Right lobe of liver (tissue), 6 donors: ENCODE measurements at places on chromosomes 1 and 21. TPM values are rescaled to one million over a fixed set of nuclear protein-coding genes. Genes with fewer than 3 reads are reported as not detected.

Gene TRAF3IP3
- 1.3 TPM for total RNA-seq

DNA sequence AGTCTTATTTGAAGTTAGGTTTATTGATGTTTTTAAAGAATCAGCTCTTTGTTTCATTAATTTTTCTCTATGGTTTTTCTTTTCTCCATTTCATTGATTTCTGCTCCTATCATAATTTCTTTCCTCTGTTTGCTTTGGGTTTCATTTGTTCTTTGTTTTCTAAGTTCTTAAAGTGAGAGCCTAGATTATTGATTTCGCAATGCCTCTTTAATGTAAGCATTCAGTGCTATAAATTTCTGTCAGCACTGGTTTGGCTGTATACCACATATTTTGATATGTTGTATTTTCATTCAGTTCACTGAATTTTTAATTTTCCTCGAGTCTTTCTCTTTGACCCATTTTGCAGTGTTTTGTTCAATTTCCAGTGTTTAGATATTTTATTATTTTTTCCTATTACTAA lies 68.7 kb downstream of the DNAH14 start:
- H3K27me3 ChIP-seq = no peaks in the 10 kb centered on the region
- H3K4me3 ChIP-seq = no peak overlapping the region
- H3K27ac ChIP-seq = no peak overlapping the region
- no peaks in the 10 kb centered on the region for H3K36me3 ChIP-seq

Gene INSRR
- not detected for total RNA-seq

DNA sequence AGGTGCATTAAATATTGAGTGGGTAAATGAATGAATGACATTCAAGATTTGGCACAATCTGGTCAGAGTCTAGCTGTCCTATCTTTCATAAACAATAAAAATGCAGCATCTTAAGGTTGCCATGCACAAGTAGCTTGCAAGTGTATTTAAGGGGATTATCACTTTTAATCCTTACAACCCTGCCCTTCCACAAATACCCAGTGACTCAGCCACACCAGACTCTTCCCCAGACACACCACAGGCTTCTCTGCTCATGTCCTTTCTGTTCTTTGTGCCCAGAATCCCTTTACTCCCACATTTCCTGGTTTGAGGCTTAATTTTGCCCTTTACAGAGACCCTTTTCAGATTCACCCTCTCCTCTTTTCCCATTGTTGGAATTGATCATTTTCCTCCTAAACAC lies 59.8 kb downstream of the KIRREL1 start:
- no peaks in the 10 kb centered on the region for H3K4me1 ChIP-seq
- no peak for DNase-seq
- no peaks in the 10 kb centered on the region for H3K36me3 ChIP-seq
- no peaks in the 10 kb centered on the region for H3K27me3 ChIP-seq
- H3K27ac ChIP-seq = no peak overlapping the region

DNA sequence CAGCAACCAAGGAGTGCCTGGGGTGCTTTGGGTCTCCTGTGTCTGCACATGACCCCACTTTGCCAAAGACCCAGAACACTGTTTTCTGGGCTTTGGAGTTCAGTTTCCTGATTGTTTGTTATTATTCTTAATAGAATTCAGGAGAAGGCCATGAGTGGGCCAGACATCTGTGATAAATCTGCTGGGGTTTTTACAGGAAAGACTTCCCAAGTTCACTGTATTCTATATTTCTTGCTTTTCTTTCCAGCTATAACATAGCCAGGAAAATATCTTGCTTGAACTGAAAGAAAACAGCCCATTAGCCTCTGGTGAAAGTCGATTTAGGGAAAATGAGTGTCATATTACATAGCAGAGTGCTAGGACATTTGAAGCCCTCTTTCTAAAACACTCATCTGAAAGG lies 345.1 kb upstream of the USP24 start:
- no peak for DNase-seq
- H3K4me3 ChIP-seq = no peak overlapping the region
- H3K27me3 ChIP-seq = no peaks in the 10 kb centered on the region
- no peaks in the 10 kb centered on the region for H3K36me3 ChIP-seq
- H3K4me1 ChIP-seq = no peaks in the 10 kb centered on the region
- no peak overlapping the region for H3K27ac ChIP-seq

- H3K4me3 ChIP-seq = peak overlapping the region; percentile 61
- no peaks in the 10 kb centered on the region for H3K27me3 ChIP-seq
- DNase-seq = peak; percentile 62
- H3K27ac ChIP-seq = peak overlapping the region; percentile 89
Observed at GRCh38 chr1:58815686-58816071, 31.8 kb upstream of the JUN start.

Gene RXRG
- not detected for total RNA-seq

DNA sequence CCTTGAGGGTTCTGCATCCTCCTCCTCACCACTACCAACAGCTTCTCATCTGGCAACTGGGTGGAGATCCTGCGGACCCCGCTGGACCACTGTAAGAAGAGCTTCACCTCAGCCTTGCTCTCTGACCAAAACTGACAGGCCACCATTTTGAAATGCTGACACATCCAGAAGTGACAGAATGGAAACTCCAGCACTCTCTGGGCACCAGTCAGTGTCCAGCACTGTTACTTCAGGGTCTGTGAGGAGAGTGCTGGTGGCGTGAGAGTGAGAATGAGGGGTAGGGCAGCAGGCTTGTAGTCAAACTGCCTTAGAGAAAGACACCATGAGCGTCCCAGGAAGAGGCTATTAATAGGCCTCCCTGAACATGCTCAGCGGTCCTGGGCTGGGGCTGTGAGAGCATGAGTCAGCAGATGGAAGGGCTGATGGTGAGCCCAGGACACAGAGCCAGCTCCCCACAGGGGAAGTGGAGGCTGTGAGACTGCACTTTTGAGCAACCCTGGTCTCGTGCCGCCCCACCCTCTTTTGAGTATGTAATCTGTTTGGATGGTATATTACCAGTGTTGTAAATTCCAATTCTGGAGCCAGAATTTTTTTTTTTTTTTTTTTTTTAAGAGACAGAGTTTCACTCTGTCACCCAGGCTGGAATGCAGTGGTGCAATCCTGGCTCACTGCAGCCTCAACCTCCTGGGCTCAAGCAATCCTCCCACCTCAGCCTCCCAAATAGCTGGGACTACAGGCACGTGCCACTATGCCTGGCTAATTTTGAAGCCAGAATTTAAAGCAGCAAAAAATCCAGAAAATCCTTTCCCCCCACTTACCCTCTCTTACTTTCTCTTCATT lies 34.4 kb upstream of the SLC30A1 start:
- H3K27ac ChIP-seq = no peak overlapping the region
- H3K36me3 ChIP-seq = no peaks in the 10 kb centered on the region
- H3K27me3 ChIP-seq = no peaks in the 10 kb centered on the region
- H3K4me3 ChIP-seq = no peak overlapping the region
- DNase-seq = peak; percentile 65
- H3K4me1 ChIP-seq = peaks cover 32% of the 10 kb centered on the region

Gene CD48
- total RNA-seq = 4.1 TPM

Gene USP24
- total RNA-seq = 23.8 TPM

Gene AQP10
- total RNA-seq = not detected

DNA sequence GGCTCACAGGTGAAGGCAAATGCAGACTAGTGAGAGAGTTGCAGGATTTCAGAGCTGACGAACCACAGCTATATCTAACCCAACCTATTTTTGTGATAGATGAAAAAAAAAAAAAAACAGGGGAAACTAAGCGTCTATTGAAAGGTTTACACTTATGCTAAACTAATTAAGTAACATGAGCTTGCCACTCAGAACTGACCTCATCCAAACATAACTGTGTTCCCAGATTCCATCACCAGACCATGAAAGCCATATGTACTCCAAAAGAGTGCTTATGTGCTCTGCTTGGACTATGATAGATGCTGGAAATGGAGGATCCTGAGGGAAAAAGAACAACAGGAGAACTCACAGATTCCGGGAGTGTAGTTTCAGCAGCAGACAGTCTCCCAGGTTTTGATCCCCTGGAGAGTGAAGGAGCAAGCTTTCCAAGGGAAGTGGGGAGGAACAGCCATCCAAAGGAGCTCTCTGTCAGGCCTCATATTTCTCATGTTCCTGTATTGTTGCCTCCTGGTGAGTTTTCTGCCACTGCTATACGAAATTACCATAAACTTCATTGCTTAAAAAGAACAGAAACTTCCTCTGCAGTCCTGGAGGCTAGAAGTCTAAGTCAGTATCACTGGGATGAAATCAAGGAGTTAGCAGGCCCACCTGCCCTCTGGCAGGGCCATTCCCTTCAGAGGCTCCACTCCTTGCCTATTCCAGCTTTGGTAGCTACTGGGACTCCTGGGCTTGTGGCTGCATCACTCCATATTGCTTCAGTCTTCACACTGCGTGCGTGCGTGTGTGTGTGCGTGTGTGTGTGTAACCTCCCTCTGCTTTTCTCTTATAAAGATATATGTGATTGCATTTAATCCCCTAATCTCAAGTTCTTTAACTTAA lies 38.1 kb downstream of the NIBAN1 start:
- no peak overlapping the region for H3K27ac ChIP-seq
- H3K36me3 ChIP-seq = no peaks in the 10 kb centered on the region
- no peak for DNase-seq
- H3K4me3 ChIP-seq = no peak overlapping the region

Gene HLCS
- 19.1 TPM for total RNA-seq

- no peak overlapping the region for H3K4me3 ChIP-seq
- no peak for DNase-seq
- no peaks in the 10 kb centered on the region for H3K36me3 ChIP-seq
- no peak overlapping the region for H3K27ac ChIP-seq
Observed at GRCh38 chr1:53112861-53113260, 29.6 kb downstream of the SLC1A7 start.

DNA sequence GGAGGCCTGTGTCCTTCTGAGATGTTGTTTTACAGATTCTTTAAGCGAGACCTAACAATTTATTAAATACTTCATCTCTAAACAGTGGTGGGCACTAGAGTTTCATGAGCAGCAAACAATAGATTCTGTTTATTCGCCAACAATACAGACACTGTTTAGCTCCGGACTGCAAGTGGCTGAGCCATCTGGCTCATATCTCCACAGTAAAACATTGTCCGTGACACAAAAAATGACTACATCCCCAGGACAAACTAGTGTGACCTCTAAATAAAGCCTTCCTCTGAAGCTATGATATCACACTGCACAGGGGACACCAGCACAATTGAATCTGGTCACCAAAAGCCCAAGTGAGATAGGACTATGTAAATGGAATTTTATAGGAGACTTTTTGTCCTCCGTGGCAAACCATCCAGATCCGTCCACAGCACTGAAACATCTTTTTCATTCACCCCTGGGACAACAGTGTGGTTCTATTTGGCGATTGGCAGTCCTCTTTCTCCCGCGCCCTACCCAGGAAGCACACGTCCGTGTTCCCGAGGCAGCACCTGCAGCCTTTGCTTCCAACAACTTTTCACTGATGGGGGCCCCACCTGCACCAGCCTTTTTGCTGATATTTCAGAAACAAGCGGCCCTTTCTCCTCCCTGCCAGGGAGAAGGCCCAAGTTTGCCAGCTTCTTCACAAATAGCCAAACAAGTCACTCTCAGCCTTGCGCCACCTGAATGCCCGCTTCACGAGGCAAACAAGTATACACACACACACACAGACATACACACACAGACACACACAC lies 47.4 kb downstream of the OLIG1 start:
- H3K27me3 ChIP-seq = no peaks in the 10 kb centered on the region
- DNase-seq = no peak
- H3K4me3 ChIP-seq = no peak overlapping the region
- H3K36me3 ChIP-seq = no peaks in the 10 kb centered on the region

Gene RNU1-2
- total RNA-seq = 2,427 TPM

DNA sequence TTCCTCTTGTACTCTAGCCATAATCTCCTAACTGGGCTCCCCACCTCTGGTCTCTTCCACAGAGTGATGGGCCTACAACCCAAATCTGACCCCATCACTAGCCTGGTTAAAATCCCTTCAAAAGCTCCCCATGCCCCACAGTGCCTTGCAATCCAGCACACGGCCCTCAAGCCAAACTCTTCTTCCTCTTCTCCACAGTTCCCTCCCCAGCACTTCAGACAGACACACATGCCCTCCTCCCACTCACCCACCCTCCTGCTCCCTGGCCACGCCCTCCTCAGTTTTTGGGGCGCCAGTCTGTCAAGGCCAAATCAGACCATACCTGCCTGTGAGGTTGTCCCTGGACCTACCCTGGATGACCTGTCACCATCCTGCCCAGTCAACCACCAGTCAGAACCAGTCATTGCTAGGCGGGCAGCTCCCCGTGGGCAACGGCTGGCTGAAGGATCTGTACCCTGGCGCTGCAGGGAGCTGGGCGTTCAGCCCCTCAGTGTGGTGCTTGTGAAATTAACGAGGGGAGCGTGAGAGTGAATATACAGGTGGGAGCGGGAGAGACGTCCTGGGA lies 753 bp downstream of the C1orf210 start:
- H3K27ac ChIP-seq = no peak overlapping the region
- DNase-seq = peak; percentile 27
- H3K4me3 ChIP-seq = no peak overlapping the region
- H3K4me1 ChIP-seq = peaks cover 25% of the 10 kb centered on the region

Gene NADK
- total RNA-seq = 113 TPM
